ENCODE measurements at places on chromosomes 1 and 21. TPM values are rescaled to one million over a fixed set of nuclear protein-coding genes. Genes with fewer than 3 reads are reported as not detected.

GRCh38 chr1:113126207-113126606 lies 53.2 kb downstream of the LRIG2 start:
- DNase-seq = no peak

- no peak for DNase-seq
These were observed 38.1 kb upstream of the RAP1GAP start for GRCh38 chr1:21707086-21707840.

DNA sequence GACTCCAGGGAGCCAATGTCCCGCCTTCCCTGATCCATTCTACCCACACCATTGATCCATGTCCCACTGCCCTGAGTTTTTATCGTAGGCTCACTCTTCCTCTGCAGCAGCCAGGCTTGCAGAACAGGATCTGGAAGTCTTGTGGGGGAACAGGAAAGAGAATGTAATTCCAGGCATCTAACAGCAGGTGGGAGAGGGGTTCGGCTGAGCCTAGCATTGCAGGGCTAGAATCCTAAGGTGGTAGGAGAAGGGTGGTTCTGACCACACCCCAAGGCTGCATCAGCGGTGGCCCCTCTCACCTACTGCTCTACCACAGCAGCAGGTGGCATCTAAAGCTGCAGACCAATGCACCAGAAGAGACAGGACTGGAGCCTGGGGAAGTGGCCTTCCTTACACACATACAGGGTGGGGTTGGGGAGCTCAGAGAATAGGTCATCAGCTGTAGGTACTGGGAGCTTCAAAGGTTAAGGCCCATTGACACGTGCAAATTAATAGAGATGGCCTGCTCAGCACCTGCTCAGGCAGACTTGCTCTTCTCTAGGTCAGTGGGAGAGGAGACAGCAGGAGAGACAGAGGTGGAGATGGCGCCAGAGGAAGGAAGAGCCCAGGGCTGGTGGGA lies 20.5 kb downstream of the KNCN start:
- no peak for DNase-seq

DNA sequence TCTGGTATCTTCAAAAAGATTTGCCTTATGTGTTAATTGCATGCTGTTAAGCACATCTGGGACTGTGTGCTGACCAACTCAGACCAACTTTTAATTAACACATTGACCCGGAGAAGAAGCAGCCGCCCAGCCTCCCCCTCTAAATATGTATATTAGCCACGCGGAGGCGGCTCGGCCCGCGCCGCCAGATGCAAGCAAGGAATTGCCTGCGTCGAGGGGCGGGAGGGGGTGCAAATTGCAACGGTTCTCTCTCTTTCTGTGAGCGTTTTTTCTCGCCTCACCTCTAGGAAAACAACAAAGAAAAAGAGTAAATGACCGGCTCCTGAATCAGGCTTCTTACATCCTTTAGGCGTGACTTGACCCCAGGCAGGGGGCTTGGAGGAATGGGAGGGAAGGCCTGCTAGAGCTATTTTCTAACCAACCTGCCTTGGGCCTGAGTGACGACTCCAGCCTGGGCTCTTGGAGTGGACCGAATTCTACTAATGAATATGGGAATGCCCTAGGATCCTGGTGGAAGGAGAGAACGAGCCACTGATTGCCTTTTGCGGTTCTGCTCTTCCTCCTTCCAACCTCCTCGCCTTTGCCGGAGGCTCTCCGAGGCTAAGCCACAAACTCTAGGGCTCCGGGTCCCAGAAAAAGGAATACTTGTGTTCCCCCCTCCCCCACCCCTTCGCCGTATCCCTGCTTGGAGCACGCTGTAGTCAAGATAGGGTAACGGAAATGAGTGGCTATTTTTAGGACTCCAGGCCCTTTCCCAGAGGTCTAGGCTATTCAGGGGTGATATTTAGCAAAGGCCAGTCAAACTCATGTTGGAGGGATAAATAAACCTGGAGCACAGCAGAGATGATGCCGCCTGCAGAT lies 417.0 kb upstream of the ESRRG start:
- DNase-seq = no peak

Gene OR2AK2
- total RNA-seq = 0.22 TPM
